Ureter (tissue), 1 donor: ENCODE measurements at places on chromosomes 5 and 9. TPM values are rescaled to one million over a fixed set of nuclear protein-coding genes. Genes with fewer than 3 reads are reported as not detected.

Gene SLU7
- total RNA-seq: 34.2 TPM

Gene SLC45A2
- total RNA-seq: not detected

Gene FIBCD1
- not detected for total RNA-seq

Gene NPR3
- total RNA-seq: 1.4 TPM

Gene ANKRD20A1
- 4.4 TPM for total RNA-seq

Gene DNAJB5
- 24.2 TPM for total RNA-seq

DNA sequence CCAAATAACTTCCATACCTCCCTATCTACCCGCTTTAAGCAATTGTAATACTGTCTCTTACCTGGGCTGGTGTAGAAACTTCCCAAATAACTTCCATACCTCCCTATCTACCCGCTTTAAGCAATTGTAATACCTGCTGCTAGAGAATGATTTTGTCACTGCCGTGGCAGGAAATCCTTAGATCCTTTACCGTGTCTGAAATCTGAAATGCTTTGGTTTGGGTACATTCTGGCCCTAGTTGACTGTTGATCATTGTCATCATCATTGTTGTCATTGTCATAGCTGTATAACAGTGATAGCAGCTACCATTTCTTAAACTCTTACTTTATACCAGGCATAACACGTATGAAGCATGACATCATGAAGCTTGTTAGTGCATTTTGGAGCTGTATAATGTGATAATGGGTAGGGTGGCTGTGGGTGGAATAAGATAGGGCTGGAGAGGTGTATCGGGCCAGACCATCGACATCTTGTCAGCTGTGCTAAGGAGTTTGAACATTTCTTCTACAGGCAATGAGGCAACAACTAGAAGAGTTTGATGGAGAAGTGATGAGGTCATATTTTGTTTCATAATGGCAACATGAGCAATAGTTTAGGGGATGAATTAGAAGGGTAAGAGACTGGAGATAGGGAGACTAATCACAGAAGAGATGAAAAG, 15.7 kb downstream of the PIP5K1B start:
- no peak for DNase-seq

DNA sequence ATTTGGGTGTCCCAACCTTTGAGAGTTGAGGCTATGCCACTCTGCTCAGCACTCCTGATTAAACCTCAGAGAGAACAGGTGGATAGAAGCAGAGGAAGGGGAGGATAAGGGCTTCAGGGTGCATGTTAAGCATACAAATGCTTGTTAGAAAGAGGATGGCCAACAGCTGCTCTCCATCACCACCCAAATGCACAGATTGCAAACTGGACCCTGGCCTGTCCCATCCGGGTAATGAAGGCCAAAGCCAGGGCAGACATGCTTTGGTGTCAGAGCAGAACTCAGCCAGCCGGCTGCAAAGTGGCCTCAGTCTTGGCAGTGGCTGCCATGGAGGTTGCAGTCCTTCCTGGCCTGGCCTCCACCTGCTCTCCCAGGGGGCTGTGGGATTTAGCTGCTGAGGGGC, 84.3 kb downstream of the SIL1 start:
- DNase-seq: no peak

DNA sequence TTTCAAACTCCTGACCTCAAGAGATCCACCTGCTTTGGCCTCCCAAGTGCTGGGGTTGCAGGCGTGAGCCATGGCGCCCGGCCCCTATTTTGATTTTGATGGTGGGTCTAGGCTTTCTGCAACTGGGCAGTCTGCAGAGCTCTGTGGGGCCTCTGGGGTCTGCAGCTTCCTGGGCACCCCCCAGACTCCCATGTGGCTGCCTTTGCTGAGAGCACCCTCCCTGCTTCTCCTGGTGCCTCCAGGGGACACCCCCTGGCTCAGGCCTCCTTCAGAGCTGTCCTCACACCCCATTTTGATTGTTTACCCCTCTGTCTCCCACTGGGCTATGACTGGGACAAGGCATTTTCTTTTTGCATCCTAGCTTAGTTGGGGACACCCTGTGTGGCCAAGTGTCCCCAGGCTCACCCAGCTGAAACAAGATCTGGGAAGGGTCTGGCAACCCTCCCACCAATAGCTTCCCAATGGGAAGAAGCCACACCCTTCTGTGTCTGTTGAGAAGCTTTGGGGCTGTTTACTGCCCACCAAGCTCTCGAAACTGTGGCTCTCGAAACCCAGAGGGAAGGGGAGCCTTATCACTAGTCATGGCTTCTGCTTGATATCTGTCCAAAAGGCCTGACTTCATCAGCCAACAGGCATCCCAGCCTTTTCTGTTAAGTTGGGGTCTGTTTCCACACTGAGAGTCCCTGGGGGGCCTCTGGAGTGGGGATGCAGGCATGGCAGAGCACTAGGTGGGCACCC, 204.4 kb upstream of the IER5L start:
- no peak for DNase-seq
